Hepatocyte (in vitro differentiated cells): ENCODE measurements at places on chromosomes 2 and 18. TPM values are rescaled to one million over a fixed set of nuclear protein-coding genes. Genes with fewer than 3 reads are reported as not detected.

DNA sequence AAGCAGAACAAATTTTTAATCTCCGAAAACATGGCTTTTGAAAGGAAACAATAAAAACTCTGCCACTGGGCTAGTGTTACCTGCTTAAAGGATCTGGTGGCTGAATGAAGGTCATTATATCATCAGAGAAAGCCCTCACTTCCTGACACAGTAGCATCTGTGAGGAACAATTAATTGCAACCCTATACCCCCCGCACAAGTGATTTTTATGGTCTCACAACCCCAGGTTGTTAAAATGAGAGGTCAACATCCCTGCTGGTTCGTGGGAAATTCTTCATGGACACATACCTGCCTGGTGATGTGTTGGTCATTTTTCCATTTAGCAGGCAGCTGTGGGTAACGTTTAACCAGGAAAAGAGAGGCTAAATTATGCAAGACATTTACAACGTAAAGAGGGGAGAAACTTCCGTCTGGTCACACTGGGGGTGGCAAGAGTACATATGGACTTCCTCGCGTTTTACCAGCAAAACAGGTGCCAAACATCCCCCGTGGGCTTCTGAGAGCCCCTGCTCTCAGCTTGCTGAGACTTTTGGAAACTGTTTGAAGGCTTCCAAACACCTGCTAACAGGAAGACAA, 29.2 kb downstream of the NIFK start:
- H3K27me3 ChIP-seq: no peaks in the 10 kb centered on the region
- H3K27ac ChIP-seq: peak overlapping the region; percentile 96
- H3K4me1 ChIP-seq: peaks cover 6% of the 10 kb centered on the region

- no peak overlapping the region for H3K4me3 ChIP-seq
- H3K27ac ChIP-seq: no peak overlapping the region
- H3K27me3 ChIP-seq: peaks cover 36% of the 10 kb centered on the region
- no peak for DNase-seq
Observed at GRCh38 chr18:37552286-37552685, 13.3 kb downstream of the CELF4 start.

GRCh38 chr2:46893269-46893939, 22.2 kb downstream of the MCFD2 start:
- no peaks in the 10 kb centered on the region for H3K4me1 ChIP-seq
- H3K36me3 ChIP-seq: no peaks in the 10 kb centered on the region
- no peak overlapping the region for H3K27ac ChIP-seq
- H3K27me3 ChIP-seq: no peaks in the 10 kb centered on the region
- no peak for DNase-seq
- no peak overlapping the region for H3K4me3 ChIP-seq

DNA sequence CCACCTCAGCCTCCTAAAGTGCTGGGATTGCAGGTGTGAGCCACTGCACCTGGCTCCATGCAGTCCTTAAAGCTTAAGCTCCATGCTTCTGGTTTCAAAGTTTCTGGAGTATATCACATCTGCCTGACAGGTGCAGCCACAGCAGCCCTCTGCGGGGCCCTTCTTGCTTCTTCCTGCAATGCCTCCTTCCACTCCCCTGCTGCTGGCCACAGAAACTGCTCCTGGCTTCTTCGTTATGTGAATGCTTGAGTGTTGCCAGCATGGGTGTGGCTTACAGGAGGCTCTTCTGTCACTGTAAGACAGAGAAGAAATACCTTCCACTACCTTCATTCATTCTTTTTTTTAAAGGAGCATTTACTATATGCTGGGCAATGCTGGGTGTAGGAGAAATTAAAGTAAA, 10.1 kb upstream of the CCBE1 start:
- H3K27ac ChIP-seq: no peak overlapping the region
- peaks cover 4% of the 10 kb centered on the region for H3K27me3 ChIP-seq

DNA sequence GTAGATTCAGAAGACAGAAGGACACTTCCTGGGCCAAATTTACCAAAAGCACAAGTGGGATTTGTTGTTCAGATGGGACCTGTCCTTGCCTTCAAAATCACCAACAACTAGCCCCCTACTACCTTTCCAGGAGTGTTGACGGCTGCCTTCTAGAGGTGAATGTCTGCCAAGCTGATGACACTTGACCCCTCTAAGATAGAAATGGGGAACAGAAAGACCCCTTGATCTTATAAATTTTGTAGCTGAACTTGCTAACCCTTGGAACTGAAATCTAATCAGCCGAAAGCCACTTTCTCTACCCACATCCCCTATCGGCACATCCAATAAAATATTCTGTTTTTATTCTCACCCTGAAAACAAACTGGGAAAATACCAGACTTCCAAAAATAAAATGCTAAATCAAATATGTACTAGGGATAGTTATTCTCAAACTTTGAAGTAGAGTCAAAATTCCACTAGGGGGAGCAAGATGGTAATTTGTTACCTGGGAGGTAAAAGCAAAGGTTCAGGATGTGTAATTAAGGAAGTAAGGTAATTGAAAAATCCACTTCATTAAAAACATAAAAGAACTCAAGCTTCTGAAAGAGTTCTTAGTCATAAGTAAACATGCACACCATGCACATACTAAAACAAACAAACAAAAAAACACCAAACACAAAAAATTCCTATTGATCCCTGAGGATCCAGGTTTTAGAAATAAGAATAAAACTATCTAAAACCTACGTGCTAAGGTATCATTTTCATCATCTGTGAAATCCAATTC, 119.2 kb downstream of the ANKRD44 start:
- peaks cover 7% of the 10 kb centered on the region for H3K4me1 ChIP-seq
- H3K36me3 ChIP-seq: no peaks in the 10 kb centered on the region
- DNase-seq: peak; percentile 70
- H3K27ac ChIP-seq: no peak overlapping the region
- no peak overlapping the region for H3K4me3 ChIP-seq

- H3K27ac ChIP-seq: no peak overlapping the region
- no peaks in the 10 kb centered on the region for H3K36me3 ChIP-seq
- DNase-seq: no peak
- no peaks in the 10 kb centered on the region for H3K4me1 ChIP-seq
- no peaks in the 10 kb centered on the region for H3K27me3 ChIP-seq
- no peak overlapping the region for H3K4me3 ChIP-seq
Observed at GRCh38 chr18:10495936-10496335, 29.9 kb upstream of the NAPG start.

GRCh38 chr2:201448061-201448460, 3.2 kb downstream of the TRAK2 start:
- H3K4me1 ChIP-seq: peaks cover 39% of the 10 kb centered on the region
- H3K36me3 ChIP-seq: no peaks in the 10 kb centered on the region
- no peak for DNase-seq
- H3K27ac ChIP-seq: peak overlapping the region; percentile 60
- no peaks in the 10 kb centered on the region for H3K27me3 ChIP-seq

- no peaks in the 10 kb centered on the region for H3K36me3 ChIP-seq
- no peaks in the 10 kb centered on the region for H3K4me1 ChIP-seq
- no peak overlapping the region for H3K4me3 ChIP-seq
- H3K27ac ChIP-seq: no peak overlapping the region
Observed at GRCh38 chr2:172769879-172770278, 34.2 kb downstream of the RAPGEF4 start.

- H3K27ac ChIP-seq: no peak overlapping the region
- no peaks in the 10 kb centered on the region for H3K4me1 ChIP-seq
- no peaks in the 10 kb centered on the region for H3K27me3 ChIP-seq
- DNase-seq: no peak
Observed at GRCh38 chr2:184945326-184945725, 347.0 kb downstream of the ZNF804A start.

GRCh38 chr2:203743441-203743981, 37.1 kb downstream of the CD28 start:
- no peak overlapping the region for H3K4me3 ChIP-seq
- no peaks in the 10 kb centered on the region for H3K36me3 ChIP-seq
- DNase-seq: no peak
- no peak overlapping the region for H3K27ac ChIP-seq
- no peaks in the 10 kb centered on the region for H3K4me1 ChIP-seq
- no peaks in the 10 kb centered on the region for H3K27me3 ChIP-seq

DNA sequence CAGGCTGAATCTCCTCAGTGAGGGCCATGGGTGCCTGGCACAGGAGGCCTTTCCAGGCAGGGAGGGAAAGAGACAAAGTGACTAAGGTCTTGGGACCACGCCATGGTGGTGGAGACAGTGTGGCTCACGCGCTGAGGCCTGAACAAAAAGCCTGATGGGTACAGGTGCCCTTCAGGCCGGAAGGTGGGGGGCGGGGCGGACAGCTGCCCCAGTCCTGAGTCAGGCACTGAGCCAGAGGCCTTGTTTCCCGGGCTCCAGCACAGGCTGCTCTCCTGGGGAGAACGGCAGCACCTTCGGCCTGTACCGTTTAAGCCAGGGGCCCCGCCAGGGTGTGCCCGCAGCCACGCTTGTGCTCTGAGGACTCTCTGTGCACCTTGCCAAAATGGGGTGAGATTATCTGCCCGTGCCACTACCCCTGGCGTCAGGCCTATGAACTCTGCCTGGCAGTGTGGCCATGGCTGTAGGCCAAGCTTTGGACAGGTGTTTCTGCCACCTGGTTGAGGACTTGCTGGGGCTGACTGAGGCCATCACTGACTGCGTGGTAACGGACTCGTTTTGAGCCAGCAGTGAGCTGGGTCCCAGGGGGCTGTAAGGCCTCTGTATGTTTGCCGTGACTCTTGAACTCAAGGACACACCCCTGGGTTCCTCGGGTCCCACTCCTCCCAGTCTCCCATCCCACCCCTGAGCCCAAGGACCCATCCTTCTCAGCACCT, 31.7 kb upstream of the DNMT3A start:
- no peaks in the 10 kb centered on the region for H3K36me3 ChIP-seq
- DNase-seq: no peak
- H3K27ac ChIP-seq: peak overlapping the region; percentile 92
- no peak overlapping the region for H3K4me3 ChIP-seq

DNA sequence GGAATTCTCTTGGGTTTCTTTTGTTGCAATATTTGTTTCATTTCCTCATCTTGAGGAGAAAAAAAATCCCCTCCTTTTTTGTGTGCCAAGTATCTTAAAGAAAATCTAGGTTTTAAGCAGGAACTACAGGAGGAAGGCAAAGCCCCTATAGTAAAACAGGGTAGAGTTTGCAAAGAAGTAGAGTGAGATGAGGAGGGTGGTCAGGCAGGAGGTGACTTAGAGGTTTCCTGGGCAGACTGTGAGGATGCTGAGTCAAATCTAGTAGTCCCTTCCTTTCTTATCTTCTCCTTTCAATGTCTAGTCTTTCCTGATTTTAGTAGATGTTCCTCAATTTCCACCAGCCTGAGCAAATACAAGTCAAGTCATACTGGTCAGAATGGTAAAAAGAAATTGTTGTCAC, 222.5 kb downstream of the PMAIP1 start:
- no peak for DNase-seq
- no peaks in the 10 kb centered on the region for H3K27me3 ChIP-seq
- H3K4me3 ChIP-seq: no peak overlapping the region
- no peaks in the 10 kb centered on the region for H3K36me3 ChIP-seq
- H3K4me1 ChIP-seq: no peaks in the 10 kb centered on the region

GRCh38 chr2:112055730-112056625, 909 bp downstream of the TMEM87B start:
- peak; percentile 84 for DNase-seq
- H3K4me1 ChIP-seq: peaks cover 17% of the 10 kb centered on the region
- H3K27ac ChIP-seq: peak overlapping the region; percentile 99

DNA sequence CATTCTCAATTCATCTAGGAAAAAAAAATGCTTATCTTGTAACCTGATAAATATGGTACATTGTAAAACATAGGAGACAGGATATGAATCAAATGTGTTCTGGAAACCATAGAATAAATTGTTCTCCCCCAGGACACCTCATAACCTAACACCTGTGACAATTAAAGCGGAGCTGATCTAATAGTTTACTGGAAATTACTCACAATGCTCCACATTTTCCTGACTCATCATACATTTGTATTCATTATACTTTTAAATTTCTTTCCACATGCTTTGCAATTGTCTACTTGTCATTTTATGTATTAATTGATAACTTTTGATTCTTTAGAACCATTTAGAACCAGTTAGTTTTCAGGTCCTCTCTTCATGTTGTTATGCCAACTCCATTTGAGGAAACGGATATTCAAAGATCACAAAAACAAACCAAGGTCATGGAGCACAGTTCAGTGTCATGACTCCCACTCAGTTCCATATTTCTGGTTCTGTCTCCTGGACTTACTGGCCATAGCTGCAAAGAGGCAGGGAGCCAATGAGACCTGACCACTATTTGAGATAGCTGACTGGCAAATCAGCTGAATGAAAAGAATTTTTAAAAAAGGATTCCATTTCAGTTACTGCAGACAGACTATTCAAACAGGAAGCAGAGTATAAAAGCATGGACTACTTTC, 128.5 kb downstream of the CALCRL start:
- H3K4me1 ChIP-seq: no peaks in the 10 kb centered on the region
- H3K27me3 ChIP-seq: no peaks in the 10 kb centered on the region
- no peak overlapping the region for H3K4me3 ChIP-seq
- H3K27ac ChIP-seq: no peak overlapping the region
- no peaks in the 10 kb centered on the region for H3K36me3 ChIP-seq

GRCh38 chr18:59802031-59802430, 97.8 kb upstream of the PMAIP1 start:
- no peaks in the 10 kb centered on the region for H3K27me3 ChIP-seq
- no peak for DNase-seq
- H3K36me3 ChIP-seq: no peaks in the 10 kb centered on the region
- no peak overlapping the region for H3K27ac ChIP-seq
- H3K4me1 ChIP-seq: no peaks in the 10 kb centered on the region

GRCh38 chr2:84882414-84882738, 1.5 kb upstream of the TRABD2A start:
- H3K4me3 ChIP-seq: no peak overlapping the region
- H3K36me3 ChIP-seq: no peaks in the 10 kb centered on the region
- no peak for DNase-seq
- peaks cover 43% of the 10 kb centered on the region for H3K27me3 ChIP-seq

The DLX2 gene
- polyA plus RNA-seq: 1.2 and 2.8 TPM in 2 replicates

The LHCGR gene
- 0.09 and 0.23 TPM in 2 replicates for polyA plus RNA-seq

The ALPP gene
- 1.2 and 1.3 TPM in 2 replicates for polyA plus RNA-seq

The PLGLB2 gene
- polyA plus RNA-seq: 11.5 and 13.7 TPM in 2 replicates

The EML6 gene
- 1.9 and 6.1 TPM in 2 replicates for polyA plus RNA-seq

The UGT1A3 gene
- polyA plus RNA-seq: not detected in 2 replicates

The EPHA4 gene
- polyA plus RNA-seq: 7.8 and 8.8 TPM in 2 replicates

The FSIP2 gene
- polyA plus RNA-seq: 1.5 and 1.9 TPM in 2 replicates

The OTOS gene
- 0.34 TPM in 1 of 2 replicates, not detected in the other for polyA plus RNA-seq

The MYO5B gene
- polyA plus RNA-seq: 20.3 and 21.3 TPM in 2 replicates
